Activated CD8-positive, alpha-beta memory T cell treated with anti-CD3 and anti-CD28 coated beads for 1 hour (primary cell): ENCODE measurements at places on chromosomes 7 and 10.

DNA sequence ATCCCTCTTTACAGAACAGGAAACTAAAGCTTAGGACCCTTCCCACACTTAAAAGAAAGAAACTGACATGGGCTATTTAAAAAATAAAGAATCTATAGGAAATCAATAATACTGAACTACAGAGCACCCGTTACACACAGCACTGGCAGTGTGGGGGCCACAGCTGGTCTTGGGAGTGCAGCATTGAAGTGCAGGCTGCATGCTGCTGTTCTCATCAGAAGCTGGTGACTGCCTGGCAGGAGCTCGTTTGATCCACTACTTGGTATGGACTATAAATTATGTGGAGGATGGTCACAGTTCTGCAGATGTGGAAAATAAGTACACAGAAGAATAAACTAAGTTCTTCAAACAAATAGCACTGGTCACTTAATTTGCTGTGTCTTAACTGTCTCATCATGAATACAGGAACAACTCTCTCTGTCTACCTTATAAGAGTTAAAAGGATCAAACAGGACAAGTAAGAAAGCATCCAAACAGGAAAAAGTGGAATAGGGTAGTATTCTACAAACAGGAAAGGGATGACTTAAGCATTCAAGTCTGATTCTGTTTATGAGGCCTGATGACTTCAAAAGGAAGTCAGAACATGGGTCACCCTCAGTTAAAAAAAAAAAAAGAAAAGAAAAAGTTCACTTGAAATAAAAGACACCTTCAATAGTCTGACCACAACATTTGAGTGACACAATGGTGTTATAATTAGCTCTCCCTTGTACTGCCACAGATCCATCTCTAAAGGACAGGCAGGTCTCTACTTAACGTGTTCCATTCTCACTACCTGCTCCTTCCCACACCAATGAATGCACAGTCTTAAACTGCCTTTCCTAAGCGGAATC lies 21.0 kb downstream of the DOCK4 start:
- no peak for DNase-seq

GRCh38 chr10:15237351-15237750 lies 68.9 kb upstream of the NMT2 start:
- DNase-seq, result no peak

DNA sequence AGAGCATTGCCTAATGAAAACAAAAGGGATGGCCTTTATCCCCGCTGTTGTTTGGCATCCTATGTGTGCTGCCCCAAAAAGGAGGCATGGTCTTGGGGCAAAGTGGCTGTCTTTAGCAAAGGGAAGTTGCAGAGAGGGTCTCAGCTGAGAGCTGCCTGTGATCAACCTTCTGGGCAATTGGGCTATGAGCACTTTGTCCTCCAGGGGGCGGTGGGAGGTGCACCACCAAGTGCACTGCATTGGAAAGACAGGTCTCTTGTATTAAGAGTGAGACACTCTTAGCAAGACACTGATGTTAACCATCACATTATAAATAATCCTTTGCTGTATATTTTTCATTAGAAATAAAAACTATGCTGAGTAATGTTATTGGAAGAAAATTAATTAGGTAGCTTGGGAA lies 314.8 kb downstream of the POM121L12 start:
- DNase-seq, result no peak

GRCh38 chr10:3048119-3049019 lies 19.0 kb upstream of the PFKP start:
- DNase-seq, result no peak

GRCh38 chr10:89151857-89152256 lies 55.3 kb downstream of the CH25H start:
- no peak for DNase-seq

GRCh38 chr7:22858640-22859561 lies 36.3 kb upstream of the TOMM7 start:
- no peak for DNase-seq

GRCh38 chr10:69479240-69480067 lies 28.2 kb downstream of the TSPAN15 start:
- no peak for DNase-seq

- no peak for DNase-seq
Measured at GRCh38 chr10:36479073-36479472, 646.3 kb upstream of the ANKRD30A start.

DNA sequence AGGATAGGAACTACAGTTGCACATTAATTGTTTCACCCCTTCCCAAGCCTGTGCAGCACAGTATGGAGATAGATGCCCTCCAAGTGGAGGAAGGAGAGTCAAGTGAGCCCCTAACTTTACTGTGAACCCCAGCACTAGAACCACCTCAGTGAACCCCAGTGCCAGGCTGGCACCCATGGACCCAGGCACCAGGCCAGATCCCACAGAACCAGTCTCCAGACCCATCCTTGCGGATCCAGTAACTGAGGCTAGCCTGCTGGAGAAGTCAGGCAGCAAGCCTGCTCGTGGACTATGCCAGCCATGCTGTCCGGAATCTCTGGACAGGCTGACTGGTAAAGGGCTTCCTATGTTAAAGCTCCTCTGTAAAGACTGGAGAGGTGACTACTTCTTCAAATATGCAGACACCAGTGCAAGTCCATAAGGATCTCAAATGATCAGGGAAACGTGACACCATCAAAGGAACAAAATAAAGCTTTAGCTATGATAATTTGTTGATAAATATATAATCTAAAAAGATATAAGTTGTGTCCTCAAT lies 27.7 kb downstream of the SHOC2 start:
- DNase-seq, result no peak

DNA sequence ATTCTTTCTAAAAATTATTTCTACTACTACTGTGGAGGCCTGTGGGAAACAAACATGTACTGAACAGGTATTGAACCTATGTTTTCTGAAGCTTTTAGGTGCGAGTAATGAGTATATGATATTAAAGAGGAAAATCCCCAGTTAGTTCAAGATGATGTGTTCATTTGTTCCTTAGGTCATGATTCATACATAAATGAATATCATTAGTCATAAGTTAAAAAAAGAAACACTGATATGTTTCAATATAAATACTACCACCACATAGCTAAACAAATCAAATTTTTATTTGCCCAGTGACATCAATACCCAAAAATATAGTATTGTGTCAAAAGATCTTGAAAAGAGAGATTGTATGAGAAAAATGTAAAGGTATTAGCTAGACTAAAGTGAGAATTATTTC lies 210.7 kb upstream of the GNAI1 start:
- DNase-seq, result no peak

DNA sequence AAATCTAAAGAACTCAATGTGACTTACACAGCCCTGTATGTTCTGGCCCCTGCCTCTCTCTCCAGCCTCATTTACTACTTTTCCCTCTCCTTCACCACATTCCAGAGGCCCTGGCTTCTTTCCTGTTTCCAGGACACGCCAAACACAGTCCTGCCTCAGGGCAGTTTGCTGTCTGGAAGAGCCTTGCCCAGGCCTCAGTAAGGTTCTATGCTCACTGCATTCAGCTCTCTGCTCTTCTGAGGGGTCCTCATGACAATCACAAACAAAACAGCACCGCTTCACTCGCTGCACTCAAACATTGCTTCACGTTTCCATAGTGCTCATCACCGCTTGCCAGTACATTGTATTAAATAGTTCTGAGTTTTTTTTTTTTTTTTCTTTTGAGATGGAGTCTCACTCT lies 35.1 kb upstream of the GARS1 start:
- no peak for DNase-seq

- no peak for DNase-seq
Measured at GRCh38 chr10:110793128-110793812, 78.5 kb upstream of the PDCD4 start.

GRCh38 chr7:73770002-73770859 lies at the start of gene CLDN3:
TSS of gene CLDN3 (minus strand) at chr7:73770270. CDS start at chr7:73770049, 221 bp downstream.
- no peak for DNase-seq

DNA sequence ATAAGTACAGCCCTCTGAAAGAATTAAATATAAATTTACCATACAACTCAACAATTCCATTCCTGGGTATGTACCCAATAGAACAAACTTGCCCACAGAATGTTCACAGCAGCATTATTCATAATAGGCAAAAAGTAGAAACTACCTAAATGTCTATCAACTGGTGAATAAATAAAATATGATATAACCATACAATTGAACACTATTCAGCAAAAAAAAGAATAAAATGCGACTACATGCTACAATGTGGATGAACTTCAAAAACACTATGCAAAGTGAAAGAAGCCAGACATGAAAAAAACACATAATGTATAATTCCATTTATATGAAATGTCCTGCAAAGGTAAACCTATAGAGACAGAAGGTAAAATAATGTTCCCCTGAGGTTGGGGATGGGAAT lies 2.0 kb upstream of the CPN1 start:
- DNase-seq, result no peak

DNA sequence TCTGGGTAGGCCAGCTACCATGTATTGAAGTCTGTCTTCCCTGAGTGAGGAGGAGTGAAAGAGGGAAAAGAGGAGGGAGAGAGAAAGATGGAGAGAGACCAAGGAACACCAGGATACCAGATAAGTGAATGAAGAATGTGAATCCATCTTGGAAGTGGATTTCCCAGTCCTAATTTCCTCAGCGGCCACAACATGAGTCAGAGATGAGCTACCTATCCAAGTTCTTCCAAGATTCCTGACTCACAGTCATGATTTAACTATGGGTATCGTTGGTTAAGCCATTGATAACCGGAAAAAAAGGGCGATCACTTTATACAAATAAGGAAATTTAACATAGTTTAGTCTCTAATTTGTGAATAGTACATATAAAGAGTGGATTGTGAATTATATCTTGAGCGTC lies 561.8 kb downstream of the ATRNL1 start:
- DNase-seq, result no peak

- no peak for DNase-seq
Measured at GRCh38 chr10:49367600-49367999, 28.3 kb downstream of the DRGX start.

DNA sequence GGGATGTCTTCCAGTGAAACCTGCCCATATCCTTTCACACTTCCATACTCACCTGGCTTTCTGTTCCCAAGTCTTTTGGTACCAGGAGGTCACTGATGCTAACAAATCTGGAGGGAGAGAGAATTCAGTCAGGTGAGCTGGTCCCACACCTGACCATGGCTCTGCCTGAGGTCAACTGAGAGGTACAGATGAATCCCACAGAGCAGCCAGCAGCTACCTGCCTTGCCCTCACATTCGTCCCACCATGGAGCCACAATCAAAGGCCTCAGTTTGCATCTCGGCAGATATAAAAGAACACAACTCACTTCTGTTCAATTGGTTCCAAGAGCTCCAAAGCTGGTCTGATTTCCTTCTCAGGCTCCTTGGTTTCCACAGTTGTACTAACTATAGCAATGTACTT lies 47.0 kb downstream of the GDI2 start:
- no peak for DNase-seq

DNA sequence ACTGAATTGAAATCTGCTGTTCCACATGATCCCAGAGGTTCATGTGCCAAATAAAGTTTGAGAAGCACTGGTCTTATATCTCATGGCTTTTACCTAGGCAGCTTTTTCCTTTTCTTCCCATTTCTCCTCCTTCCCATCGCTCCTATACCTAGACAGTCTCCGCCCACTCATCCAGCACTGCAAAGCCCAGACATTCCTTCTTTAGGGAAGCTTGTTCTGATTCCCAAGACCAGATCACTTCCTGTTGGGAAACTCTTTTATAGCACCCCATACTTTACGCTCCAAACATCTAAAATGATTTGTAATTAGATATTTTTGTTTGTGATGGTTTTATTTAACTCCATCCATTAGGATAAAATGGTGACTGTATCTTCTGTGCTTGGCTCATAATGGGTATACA lies 75.9 kb downstream of the BMPER start:
- DNase-seq, result no peak

DNA sequence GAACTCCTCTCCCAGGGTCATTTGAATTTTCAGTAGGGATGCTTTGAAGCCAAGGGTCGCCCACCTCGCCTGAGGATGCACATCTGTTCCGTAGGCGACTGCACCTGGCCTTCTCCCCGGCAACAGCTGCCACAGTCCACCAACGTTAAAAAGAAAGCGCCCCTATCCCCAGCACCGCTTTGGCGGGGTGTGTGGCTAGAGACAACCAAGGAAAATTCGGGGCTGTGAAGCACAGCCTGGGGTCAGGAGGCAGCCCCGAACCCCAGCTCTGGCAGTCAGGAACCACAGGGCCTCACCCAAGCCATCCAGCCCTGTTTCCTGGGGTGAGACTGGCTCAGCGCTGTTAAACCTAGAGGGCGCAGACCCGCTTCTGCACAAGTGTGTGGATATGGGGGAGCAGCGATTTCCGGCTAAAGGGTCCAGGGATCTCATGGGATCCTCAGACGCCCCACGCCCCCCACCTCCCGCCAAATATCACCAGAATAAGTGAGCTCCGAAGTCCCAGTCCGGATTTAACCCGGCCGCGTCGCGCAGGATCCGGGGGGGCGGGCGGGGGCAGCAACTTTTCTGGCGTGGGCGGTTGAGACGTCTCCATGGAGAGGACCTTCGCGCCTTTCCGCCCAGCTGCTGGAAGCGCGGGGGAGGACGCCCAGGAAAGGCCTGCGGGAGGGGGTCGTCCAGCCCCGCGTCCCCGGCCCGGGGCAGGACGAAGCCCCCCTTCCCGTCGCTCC lies 822 bp downstream of the ZC3HAV1L start:
- no peak for DNase-seq

- DNase-seq, result no peak
Measured at GRCh38 chr7:80372415-80372814, 139.4 kb downstream of the GNAT3 start.

DNA sequence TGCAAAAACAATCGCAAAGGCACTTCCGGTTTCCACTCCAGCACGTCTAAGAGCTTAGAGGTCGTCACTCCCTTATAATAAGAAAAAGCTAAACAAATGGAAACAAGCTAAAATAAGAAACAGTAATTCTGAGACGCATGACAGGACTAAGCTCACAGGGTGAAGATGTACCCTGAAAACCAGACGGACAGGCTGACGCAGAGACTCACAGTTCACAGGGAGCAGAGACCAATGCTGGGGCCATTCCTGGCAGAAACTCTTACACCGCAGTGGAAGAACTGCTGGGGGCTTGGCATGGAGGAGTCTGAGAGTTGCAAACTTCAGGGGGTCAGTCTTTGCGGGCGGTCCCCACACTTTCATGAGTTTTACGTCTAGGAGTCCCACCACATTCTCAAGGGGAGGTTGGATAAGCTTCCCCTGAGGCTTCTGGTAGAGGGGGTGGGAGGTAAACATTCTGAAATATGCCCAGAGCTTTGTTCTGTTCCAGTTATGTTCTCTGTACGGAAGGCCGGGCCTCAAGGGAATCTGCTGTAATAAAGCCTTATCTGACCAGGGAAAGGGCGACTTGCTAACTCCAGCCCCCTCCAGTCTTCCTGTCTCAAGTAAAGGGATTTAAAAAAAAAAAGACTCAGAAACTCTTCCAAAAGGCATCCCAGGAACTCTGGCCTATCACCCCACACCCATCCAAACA lies 47.8 kb downstream of the BRI3 start:
- DNase-seq, result no peak

GRCh38 chr7:151740081-151740851 lies 136.6 kb downstream of the PRKAG2 start:
- DNase-seq, result no peak

DNA sequence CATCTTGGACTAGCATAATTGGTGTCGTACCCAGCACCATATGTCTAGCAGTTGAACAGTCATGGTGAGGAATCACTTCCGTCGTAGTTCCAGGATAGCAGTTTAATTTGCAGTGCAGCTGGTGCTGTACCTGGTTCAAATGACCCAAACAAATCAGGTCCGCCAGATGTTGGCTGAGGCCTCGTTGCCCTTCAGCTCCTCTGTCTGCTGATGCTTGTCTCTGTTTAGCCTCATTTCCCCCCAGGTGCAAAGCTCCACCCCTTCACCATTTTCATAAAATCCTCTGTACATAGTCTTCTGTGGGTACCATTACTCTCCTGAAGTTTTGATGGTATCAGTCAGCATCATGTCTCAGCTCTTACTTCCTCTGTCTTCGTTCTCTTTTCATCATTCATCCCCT lies 35.1 kb downstream of the UMAD1 start:
- no peak for DNase-seq
